ENCODE measurements at places on chromosomes 2 and 18.

DNA sequence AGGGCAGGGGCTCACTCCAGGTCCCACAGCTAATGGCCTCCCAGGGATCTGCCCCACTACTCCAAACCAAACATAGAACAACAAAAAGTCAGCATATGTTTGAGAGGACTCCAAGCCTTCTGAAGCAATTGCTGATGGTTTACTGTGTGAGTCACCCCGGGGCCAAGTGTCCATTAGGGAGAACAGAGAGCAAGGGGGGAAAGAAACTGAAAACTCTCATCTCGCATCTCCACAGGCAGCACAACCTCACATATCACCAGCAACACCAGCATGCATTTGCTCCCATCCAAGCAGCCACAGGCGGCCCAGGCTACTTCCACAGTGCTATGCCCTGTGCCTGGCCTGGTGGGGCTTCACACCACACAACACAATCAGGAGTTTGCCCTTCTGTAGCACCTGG is 39.1 kb downstream of the CYRIA start:
- no peak for DNase-seq

GRCh38 chr2:69947325-69947931 is 14.0 kb downstream of the ASPRV1 start:
- DNase-seq = no peak

- DNase-seq = no peak
Observed at GRCh38 chr2:127235082-127235702, 15.1 kb upstream of the CYP27C1 start.

- DNase-seq = no peak
Observed at GRCh38 chr2:27527182-27527581, 30.5 kb downstream of the GCKR start.

DNA sequence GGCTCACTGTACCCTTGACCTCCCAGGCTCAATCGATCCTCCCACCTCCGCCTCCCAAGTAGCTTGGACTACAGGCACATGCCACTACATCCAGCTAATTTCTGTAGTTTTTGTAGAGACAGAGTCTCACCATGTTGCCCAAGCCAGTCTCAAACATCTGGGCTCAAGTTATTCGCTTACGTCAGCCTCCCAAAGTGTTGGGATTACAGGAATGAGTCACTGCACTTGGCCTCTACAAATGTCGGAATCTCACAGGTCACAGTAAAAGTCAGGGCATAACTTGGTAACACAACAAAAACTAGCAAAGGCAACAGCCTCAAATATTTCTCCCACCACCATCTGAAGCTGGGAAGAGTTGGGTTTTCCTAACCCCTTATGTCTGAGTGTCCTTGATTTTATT is 25.3 kb downstream of the SCG2 start:
- no peak for DNase-seq

DNA sequence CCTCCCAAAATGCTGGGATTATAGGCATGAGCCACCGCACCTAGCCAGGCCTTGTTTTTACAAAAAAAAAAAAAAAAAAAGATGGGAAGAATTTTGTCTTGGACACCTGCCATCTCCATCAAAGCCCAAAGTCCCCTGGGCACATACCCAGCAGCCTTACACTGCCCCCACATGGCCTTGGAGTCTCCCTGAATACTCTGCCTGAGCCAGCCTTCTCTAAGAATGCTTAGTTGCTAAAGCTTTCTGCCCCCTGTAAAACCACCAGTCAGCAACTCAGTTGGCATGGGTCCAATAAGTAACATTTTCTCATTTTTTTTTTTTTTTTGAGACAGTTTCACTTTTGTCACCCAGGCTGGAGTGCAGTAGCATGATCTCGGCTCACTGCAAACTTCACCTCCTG is 40.6 kb downstream of the SPC25 start:
- no peak for DNase-seq

DNA sequence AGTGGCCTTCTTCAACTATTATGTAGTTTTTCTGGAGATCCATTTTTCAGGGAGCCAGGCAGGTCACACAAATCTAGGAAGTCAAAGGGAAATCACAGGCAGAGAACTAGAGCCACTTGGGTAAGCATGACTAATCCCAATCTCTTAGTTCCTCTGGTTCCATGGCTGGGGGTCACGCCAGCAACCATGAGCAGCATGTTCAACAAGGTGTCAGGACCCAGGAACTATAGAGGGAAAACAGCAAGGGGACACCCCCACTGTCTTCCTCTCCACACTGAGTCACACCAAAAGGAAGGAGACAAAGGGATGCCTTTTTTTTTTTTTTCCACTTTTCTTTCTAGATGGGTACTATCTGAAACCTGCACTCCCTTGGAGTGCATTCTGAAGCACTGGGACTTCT is 250.9 kb downstream of the OTX1 start:
- no peak for DNase-seq

DNA sequence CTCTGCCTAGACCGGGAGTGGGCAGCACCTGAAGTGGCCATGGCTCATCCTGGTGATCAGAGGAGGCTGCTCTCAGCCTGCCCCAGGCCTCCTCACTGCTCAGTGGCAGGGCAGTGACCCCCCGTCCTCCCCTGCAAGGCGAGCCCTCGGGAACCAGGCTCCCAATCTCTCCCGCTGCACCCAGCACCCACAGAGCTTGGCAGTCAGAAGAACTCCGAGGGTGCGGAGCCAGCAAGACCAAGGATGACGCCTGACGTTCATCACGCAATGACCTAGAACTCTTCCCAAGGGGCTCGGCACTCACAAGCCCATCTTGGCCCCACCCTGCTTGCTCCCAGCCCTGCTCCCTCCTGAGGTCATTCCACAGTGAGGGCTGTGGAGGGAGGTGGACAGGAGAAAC is 189.8 kb upstream of the SALL3 start:
- DNase-seq = no peak

GRCh38 chr2:238974081-238974480 is 126.2 kb downstream of the TWIST2 start:
- no peak for DNase-seq

DNA sequence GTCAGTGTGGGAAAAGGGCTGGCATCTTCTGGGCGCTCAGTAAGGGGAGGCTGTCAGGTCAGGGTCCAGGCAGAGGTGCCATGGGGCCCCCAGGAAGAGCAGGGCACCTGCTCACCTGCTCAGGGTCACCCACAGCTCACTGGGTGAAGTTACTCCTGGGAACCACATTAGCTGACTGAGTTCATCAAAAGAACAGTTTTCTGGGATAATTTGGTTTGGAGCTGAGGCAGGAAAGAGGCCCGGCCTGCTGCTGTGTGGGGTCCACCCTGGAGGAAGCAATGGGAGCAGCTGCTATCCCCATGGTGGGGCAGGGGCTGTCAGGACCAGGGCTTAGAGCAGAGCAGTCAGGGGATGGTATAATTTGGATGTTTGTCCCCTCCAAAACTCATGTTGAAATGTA is 97.2 kb upstream of the GPC1 start:
- DNase-seq = no peak

DNA sequence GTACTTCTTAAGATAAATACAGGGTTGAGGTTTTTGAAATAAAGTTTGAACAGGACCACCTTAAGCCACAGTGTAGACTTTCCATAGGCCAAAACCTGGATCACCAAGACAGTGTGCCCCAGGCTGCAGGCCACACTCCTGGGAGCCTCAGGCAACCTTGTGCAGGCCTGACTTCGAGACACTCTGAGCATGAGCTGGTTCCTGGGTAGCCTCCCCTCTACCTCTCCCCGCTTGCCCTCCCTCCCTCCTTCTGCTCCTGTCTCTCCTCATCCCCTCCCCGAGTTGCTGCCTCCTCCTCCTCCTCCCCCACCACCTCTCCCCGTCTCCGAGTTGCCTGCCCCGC is 10.6 kb upstream of the PROC start:
- no peak for DNase-seq

DNA sequence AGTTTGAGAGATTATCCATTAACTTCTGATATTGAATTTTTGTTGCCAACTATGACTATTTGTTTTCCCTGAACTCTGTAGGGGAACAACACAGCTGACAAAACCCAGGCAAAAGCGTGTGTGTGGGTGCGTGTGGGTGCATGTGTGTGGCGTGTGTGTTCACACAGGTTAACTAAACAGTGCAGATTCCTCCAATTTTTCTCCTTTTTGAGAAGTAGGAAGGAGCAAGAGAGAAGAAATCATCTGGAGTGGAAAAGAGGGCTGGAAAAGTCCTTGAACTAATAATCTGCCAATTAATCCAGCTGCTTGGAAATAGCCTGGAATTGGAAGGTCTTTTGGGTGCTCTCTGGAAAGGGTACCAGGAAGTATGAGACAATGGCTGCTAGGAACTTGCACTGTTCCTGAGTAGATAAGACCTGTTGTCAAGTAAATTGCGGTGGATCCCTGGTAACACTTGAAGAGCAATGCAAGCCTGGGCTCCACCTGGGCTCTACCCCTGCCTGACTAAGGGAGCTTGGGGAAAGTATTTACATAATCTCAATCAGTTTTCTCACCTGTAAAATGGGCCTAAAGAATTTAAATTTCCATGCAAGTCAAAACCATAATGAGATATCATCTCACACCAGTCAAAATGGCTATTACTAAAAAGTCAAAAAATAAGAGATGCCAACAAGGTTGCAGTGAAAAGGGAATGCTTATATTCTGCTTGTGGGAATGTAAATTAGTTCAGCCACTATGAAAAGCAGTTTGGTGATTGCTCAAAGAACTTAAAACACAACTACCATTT is 40.5 kb upstream of the IL1R1 start:
- DNase-seq = no peak

- DNase-seq = no peak
Observed at GRCh38 chr2:175690113-175690837, 311.8 kb downstream of the LNPK start.

GRCh38 chr2:111705711-111706336 is 178.2 kb downstream of the ANAPC1 start:
- DNase-seq = no peak

- DNase-seq = no peak
Observed at GRCh38 chr2:20487030-20487391, 40.1 kb downstream of the RHOB start.

DNA sequence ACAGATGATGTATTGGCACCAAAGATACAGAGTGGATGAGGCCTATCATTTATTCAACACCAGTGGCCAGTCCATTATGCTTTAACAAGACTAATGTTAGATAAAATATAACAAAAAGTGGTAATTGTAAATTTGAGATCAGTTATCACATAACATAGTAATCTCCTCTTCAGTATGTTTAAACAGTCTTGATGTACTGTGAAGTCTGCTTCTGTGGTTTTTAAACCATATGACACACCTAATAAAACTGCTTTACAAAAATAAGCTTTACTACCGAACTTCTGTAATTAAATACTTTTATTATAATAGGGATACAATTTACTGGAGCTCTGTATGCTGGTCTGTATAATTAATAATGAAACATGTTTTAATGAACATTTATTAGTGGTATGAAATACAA is 2156.1 kb upstream of the CELF4 start:
- DNase-seq = no peak

GRCh38 chr18:58458304-58458703 is 170.6 kb downstream of the ALPK2 start:
- no peak for DNase-seq

DNA sequence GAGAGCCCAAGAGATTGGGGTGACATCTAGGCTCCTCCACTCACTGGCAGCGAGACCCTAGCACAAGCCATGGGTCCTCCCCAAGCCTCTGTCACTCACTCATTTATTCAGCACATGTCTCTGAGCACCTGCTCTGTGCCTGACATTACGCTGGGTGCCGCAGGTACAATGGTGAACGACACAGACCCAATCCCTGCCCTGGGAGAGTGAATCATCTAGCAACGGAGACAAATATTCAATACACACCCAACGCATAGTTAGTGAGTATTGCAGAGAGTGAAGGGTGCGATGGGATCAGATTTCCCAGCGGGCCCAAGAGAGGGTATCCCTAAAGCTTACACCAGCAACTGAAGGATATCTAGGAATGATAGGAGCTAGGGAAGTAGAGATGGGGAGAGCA is 45.5 kb downstream of the ZFP36L2 start:
- DNase-seq = no peak

GRCh38 chr2:121754851-121755236 is 607 bp upstream of the TSN start:
- no peak for DNase-seq

DNA sequence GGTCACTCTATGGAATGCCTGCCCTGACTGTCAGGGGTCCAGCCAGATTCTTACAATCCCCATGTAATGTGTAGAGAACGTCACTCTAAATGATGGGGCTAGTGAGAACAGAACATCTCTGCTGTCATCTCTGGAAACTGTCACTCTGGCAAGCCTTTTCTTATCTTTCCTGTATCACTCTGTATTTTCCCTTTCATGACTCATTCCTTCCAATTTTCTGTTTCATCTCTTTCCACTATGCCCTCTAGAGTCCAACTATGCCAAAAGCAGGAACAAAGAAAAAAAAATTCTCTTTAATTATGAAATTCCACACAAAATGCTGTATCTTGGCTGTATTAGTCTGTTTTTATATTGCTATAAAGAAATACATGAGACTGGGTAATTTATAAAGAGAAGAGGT is 608.8 kb downstream of the ADCYAP1 start:
- DNase-seq = no peak

- DNase-seq = no peak
Observed at GRCh38 chr2:16728351-16729136, 62.9 kb upstream of the CYRIA start.

- no peak for DNase-seq
Observed at GRCh38 chr2:25586726-25587144, 86.6 kb downstream of the DTNB start.

DNA sequence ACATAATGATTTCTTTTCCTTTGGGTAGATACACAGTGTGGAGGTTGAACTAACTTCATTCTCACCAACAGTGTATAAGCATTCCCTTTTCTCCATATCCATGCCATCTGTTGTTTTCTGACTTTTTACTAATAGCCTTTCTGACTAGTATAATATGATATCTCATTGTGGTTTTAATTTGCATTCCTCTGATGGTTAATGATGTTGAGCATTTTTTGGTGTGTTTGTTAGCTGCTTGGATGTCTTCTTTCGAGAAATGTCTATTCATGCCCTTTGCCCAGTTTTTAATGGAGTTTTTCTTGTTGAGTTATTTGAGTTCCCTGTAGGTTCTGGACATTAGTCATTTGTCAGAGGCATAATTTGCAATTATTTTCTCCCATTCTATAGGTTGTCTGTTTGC is 59.8 kb downstream of the MARCHF4 start:
- no peak for DNase-seq

GRCh38 chr2:165793779-165794535 is at the start of gene GALNT3:
TSS of gene GALNT3 (minus strand) at chr2:165794247. CDS start at chr2:165770700, 23,547 bp downstream.
- DNase-seq = no peak

DNA sequence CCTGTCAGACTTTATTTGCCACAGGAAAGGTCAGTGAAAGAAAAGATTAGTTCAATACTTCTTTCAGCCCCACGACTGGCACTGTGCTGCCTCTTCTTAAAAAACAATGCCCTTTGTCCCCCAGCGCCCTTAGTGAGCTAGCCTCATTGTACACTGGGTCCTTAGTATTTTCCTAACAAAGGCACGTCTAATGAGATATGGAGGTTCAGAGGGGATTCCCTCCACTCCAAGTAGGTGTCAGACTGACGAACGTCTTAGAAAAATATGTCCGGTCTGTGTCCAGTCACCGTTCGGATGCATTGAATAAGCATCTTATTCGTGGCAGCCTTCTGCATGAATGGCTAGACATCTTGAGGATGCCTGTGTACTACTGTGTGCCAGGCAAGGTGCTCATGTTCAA is 1.1 kb downstream of the FECH start:
- no peak for DNase-seq

GRCh38 chr2:23900541-23901322 is 26.2 kb downstream of the ATAD2B start:
- DNase-seq = no peak

GRCh38 chr2:121071034-121071504 is 213.9 kb downstream of the TFCP2L1 start:
- no peak for DNase-seq
